Fibroblast of skin of abdomen (primary cell): ENCODE measurements at places on chromosomes 12 and 14.

- no peak for DNase-seq
These were observed 256.9 kb upstream of the RGS6 start for GRCh38 chr14:71675126-71675899.

DNA sequence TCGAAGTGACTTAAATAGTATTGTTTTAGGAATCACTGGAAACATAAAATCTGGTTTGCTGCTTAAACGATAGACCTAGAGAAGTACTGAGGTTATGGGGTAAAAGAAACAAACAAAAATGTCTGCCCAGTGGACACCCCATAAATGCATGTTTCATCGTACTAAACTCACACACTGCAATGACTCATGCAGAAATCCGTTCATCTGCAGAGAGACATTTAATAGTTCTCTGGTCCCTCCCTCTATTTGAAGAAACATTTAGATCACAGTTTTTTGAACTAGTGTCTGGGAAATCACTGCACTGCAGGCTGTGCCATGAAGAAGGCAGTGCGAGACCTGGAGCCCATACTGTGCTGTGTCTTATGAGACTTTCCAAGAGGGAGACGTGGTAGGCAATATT lies 25.5 kb downstream of the SLC17A8 start:
- DNase-seq, result peak; percentile 5

DNA sequence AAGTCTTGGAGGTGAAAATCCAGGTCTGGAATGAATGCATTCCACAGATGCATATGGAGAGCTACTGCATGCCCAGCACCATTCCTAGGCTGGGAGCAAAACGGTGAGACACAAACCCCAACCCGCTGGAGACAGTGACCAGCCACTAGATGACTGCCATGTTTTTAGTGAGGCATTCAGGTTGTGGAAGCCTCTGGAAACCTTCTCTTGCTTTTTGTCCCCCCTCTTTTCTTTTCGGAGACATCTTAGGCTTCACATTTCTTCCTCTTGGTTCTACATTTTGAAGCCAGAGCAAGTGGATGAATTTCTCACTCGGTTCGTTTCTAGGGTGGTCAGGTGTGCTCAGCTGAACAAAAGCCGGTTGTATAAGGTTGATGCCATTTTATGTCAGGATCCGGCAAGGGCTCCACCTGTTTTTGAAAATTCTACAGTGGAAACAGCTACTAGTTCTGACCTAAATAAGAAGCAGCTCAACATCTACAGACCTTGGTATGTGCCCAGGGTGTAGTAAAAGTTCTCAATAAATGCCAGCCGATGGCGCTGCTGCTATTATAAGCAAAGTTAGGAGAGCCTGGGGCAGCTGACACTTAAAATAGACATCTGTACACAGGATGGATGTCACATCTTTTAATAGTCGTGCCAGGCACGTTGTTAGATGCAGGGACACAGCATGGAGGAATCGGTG lies 1.8 kb upstream of the ZNF839 start:
- DNase-seq, result no peak

GRCh38 chr14:64998455-64998931 lies 11.8 kb downstream of the FNTB start:
- peak; percentile 20 for DNase-seq

- no peak for DNase-seq
These were observed 76.9 kb downstream of the LIN52 start for GRCh38 chr14:74161526-74162158.

- no peak for DNase-seq
These were observed 60.1 kb downstream of the FSCB start for GRCh38 chr14:44446965-44447364.

DNA sequence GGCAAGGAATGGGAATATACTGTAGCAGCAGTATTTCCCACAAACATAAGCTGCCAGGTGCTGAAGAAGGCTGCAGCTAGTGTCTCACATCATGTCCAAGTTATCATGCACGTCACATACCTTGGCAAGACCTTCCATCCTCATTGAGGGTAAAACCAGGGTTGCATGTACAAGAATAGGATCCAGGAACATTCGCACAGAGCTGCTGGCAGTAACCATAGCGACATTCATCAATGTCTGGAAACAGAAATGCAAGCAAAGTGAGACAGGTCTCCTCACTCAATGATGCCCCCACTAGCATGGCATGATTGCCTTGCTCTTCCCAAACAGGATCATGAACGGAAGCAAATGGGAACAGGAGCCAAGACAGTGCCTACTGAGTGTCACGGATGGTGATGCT lies 23.8 kb upstream of the TC2N start:
- no peak for DNase-seq

DNA sequence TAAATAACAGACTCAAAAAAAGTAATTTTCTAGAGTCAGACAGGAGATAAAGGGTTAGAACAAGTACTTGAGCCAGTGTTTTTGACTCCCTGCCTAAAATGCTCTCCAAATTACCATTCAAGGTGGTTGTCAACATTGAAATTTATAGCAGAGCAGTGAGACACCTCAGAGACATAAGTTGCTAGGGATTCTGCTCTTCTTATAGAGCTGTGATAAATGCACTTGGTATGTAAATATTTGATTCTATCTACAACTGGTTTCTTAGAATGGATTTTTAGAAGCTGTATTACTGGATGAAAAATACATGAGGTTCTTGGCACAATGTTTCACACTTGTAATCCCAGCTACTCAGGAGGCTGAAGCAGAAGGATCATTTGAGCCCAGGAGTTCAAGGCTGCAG lies 83.9 kb upstream of the OSBPL8 start:
- DNase-seq, result peak; percentile 87

DNA sequence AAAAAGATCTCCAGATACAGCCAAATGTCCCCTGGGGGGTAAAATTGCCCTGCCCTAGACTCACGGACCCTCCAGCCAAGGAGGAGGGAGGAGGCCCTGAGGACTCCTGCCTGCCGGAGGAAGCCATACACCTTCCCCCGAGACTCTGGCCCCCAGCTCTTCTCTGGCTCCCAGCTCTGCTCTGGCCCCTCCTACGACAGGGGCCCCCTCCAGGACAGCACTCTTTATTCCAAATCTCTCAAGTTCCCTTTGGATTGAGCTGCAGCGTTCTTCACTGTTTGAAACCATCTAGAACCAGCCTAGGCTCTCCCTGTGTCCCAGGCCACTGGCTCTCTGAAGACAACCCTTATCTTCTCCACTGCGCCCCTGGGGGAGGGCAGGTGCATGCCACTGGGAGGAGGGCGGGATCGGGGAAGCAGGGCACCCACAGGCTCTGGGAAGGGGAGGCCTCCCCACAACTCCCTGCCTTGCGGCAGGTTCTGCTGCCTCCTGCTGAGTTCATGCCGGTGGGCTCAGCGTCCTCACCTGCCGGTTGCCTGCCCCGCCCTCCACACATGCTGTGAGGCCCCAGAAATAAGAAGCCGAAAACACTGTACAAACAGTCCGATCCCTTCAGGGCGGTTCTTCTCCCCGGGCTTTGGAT lies 112.7 kb downstream of the DICER1 start:
- no peak for DNase-seq

DNA sequence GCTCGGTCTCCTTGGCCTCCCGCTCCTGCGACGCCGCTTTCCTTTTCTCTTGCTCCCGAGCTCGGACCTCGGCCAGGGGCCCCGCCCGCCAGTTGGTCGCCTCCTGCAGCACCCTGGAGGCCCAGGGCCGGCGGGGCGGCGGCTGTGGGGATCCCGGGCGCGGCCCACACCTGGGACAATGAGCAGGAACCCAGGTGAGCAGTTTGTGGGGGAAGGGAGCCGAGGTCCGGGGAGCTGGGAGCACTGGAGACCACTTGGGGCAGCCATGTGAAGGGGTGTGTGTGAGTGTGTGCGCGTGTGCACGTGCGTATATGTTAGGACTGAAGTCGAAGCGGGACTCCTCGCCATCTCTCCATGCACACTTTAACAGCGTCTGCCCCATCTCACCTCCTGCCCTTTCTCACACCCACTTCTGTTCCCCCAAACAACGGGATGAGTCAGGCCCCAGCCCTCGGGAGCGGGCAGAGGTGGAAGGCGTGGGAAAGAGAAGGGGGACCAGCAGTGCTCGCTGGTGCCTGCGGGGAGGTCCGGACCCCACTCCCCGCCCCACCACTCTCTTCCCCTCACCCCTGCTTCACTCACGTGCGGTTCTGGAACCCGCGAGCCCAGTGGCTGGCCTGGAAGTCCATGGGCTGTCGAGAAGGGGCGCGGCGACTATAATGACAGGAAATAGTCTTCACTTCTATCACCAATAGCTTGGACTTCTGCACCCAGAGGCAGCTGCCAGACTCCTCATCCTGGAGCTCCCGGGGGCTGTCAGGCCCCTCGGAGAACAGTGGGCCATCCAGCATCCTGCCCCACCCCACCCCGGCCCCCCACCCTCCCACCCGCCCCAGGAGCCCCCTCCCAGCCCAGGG lies 450 bp downstream of the DDN start:
- DNase-seq, result no peak

GRCh38 chr12:123614110-123614509 lies 12.2 kb downstream of the DDX55 start:
- no peak for DNase-seq

DNA sequence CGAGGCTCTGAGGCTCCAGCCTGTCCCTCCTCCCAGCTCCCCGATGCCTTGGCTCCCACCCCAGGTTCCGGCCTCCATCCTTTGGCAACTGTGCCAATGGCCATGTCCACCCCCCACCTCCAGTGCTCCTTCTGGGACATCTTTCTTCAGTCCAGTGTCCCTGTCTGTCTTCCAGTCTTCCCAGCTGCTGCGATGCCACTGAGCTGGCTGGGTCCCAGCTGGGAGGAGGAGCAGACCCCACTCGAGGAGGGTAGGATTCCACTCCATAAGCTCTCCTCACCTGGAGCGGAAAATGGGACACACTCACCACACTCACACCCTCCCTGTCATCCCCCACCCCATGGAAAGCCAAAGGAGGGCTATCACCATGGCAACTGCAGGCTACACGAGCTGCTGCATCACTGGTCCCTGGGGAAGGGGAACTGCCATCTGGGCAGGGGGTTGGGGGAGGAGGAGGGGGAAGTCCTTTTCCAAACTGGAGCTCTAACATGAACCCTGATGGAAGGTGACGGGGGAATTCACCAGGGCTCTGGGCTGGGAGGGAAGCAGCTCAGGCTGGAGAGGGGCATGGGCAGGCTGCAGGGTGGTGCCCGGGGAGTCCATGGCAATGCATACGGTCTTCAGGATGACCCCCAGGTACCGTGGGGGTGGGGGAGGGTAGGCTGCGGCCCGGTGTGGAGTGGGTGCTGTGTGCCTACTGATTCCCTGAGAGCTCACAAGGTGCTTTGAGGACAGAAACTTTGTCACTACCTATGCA lies 94.3 kb downstream of the LRRC74A start:
- DNase-seq, result peak; percentile 67

- DNase-seq, result no peak
These were observed 6.0 kb upstream of the OR6J1 start for GRCh38 chr14:22650046-22650739.

DNA sequence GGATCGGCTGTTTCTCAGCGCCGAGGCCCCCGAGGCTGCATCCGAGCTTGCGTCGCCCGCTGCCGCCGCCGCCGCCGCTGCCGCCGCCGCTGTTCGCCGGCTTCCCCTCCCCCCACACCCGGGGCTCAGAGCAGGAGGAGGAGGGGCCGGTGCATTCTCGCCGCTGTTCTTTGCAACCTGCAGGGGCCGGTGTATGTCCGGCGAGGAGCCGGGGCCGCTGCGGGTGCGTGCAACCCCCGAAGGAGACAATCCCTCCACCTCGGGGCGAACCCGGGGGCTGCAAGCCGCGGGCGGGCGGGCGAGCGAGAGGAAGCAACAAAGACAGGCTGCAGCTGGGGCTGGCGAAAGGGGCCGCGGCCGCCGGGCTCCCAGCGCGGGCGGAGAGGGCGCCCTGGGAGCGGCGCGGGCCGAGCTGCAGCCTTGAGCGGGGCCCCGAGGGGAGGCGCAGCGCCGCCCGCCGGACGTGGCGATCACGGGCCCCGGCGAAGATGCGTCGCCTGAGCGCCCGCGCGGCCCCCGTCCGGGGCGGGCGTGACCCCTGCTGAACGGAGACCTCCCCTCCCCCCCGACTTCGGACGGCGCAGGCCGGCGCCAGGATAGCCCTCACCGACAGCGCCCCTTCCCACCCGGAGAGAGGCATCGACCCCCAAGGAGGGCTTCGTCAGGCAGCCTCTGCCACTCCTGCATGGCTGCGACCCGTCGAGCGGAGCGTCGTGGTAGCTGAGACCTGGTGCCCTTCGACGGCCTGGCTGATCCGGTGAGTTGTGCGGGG lies 702 bp downstream of the FAM222A start:
- DNase-seq, result peak; percentile 21

- DNase-seq, result no peak
These were observed 12.3 kb downstream of the CHST11 start for GRCh38 chr12:104469066-104469465.

DNA sequence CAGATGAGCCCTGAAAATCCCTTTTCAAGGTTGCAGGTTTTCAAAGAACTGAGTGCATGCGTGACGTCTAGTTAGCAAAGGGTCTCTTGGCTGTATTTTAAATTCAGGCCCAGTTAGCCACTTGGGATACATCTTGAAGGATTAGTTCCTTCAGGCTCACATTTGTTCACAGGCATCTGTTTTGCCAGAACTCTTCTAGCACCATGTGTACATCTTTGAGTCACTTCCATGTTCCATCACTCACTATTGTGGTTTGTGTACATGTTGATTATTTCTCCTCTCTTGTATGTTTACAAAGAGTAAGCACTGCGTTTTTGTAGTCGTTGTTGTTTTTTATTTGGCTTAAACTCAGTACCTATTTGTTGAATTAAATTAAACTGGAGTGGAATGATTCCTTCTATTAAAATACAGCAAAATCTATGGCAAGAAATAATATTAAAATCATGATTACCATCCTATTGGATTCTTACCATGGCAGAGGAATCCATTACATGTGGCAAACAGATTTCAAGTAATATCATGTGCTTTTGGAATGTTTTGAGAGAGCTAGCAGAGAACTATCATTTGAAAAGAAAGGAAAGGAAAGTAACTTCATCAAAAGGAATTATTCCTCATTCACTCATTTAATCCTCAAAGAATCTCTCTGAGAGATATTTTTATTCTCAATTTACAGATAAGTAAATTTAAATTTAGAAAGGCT lies 438.9 kb upstream of the FAR2 start:
- DNase-seq, result peak; percentile 26

DNA sequence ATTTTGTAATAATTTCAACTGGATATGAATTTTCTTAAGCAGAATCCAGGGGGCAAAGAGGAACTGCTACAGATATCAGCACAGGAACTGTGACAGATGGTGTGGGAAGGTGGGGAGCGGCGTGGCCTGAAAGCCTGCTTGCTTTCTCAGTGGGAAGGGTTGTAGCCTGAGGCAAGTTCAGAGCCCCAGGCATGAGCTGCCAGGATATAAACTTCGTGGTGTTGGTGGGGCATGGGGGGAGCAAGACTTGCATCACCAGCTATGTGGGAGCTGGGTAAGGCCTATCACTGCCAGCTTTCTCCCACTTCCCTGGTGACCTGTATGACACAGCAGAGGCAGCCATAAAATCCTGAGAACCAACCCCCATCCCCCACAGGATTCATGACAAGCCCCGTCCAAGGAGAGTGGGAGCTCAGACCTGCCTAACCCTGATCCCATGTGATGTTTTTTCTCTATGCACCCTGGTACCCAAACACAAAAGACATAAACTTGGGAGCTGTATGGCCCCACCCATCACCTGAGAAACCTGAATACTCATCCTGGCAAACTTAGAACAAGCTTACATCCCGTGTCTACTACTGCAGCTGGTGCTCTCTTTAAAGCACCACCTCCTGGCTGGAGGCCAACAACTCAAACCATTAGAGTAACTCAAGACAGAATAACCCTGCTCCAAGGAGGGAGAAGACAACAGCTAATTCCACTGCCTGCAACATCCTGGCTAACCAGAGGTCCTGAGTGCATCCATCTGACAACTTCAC lies 16.5 kb downstream of the CLEC1A start:
- DNase-seq, result no peak

- DNase-seq, result peak; percentile 46
These were observed 990 bp downstream of the FERMT2 start for GRCh38 chr14:52949711-52950409.

- no peak for DNase-seq
These were observed at the start of gene KLRB1 for GRCh38 chr12:9607716-9608115. KLRB1 (minus strand) TSS chr12:9607916; CDS start chr12:9607839, 77 bp downstream.
